ENCODE measurements at places on chromosomes 7 and 10.

DNA sequence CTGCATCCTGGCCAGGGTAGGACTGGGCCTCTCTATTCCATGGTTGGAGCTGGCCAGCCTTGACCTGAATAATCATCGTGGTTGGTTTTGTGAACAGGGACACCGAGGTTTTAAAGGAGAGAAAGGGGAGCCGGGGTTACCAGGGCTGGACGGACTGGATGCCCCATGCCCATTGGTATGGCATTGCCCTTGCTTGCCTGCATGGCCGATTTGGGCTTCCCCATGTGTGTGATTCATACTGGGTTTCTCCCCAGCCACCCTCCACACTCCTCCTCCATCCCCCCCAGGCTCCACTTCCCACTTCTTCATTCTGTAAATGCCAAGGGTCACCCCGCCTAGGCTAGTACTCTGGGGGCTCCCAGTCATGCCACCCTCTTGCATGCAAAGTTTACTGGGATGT, 98.8 kb upstream of the MACROH2A2 start:
- DNase-seq = no peak

GRCh38 chr10:69086001-69086509, 1.8 kb upstream of the SRGN start:
- DNase-seq = no peak

DNA sequence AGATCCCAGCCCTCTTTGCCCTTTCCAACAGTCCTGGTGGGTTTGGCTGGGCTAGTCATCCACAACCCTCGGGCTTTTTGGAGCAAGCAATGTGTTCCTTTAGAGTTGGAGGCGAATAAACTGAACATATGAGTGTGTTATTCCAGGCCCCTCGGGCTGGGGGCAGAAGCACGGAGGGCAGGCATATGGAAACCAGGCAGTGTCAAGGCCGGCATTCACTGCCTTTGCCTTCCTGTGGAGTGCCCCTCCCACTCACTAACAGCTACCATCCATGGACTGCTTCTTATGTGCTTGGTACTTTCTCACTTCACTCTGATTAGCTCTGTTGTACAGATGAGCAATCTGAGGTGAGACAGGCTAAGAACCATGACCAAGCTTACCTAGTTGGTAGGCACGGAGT, 53.9 kb upstream of the EFCAB10 start:
- no peak for DNase-seq

GRCh38 chr7:44309271-44310091, 15.9 kb downstream of the CAMK2B start:
- no peak for DNase-seq

DNA sequence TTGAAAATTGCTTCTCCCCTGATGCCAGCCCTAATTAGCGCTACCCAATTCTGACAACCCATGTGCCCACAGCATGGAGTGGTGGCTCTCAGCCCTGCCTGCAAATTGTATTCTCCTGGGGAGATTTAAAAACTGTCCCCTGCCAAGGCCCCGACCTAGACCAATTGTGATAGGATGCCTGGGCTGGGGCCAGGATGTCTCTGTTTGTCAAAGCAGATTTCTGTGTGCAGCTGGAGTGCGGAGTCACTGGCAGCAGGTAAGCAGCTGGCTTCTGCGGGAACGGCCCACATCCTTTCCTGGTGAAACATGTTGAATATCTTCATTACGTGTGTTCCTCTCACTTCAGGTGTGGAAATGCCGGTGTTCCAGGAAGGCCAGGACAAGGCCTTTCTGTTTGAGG, 238.6 kb downstream of the WDR37 start:
- DNase-seq = no peak

DNA sequence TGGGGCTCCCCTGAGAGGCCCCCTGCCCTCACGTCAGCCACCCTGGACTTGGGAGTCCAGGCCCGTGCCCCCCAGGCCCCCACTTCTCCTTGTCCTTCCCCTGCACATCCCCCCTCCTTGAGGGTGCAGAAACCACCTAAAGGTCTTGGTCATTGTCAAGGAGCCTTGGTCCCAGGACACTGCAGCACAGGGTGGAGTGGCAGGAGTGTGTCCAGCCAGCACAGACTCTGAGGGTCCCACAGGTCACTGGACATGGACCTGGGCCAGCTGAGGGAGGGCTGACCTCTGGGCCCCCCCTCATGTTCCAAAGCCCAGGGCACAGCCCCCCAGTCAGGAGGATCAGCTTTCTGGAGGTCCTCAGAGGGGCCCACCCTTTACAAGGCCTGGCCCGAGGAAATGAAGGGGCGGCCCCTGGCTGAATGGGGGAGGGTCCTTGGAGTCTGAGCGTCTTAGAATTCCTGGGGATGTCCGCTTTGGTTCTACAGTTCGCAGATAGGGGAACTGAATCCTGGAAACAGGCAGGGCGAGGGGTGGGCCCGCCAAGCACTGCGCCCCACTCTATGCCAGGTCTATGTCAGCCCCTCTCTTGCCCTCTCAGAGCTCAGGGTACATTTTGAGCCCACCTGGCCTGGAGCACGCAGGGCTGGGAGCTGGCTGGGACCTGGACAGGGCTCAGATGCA, 54.0 kb downstream of the PWWP2B start:
- DNase-seq = no peak

DNA sequence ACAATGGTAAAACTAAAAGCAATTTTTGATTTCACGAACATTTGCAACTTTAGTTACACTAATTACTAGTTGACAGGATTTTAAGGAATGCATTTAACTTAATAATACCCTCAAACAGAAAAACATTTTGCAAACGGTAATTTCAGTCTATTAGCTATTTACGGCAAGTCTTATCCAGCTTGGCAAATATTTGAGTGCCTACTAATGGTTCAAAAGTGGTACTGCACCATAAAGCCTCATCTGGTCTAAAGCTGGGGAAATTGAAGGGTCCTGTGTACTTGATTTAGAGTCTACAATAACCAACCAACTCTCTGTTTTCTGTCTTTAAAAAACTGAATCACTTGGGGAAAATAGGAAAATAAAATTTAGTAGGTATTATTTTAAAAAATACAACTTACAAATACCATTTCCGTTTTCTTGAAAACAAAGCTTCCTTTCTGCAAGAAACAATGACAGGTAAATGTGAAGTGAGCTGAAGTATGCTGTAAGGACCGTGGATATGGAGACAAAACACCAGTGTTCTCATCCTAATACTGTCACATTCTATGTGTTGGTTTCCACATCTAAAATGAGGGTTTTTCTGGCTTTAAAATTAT, 142.3 kb downstream of the VPS50 start:
- DNase-seq = no peak

GRCh38 chr10:2278363-2278762, 541.0 kb upstream of the ADARB2 start:
- no peak for DNase-seq

DNA sequence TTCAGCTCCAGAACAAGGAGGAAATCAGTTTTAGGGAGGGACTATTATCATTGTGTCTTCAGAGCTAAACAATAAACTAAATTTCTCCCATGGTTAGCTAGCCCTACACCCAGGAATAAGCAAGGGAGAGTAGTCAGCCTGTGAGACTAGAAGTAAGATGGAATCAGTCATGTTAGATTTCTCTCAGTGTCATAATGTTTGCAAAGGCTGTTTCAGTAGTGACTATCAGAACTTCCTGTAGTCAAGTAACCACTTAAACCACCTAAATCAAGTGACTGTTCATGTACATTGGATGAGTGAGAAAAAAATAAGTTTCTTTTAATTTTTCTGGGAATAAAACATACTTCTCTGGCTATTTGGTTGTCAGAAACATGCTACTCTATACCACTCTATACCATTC, 121.6 kb downstream of the KCND2 start:
- no peak for DNase-seq

GRCh38 chr10:76736392-76736791, 901.2 kb downstream of the KCNMA1 start:
- no peak for DNase-seq

DNA sequence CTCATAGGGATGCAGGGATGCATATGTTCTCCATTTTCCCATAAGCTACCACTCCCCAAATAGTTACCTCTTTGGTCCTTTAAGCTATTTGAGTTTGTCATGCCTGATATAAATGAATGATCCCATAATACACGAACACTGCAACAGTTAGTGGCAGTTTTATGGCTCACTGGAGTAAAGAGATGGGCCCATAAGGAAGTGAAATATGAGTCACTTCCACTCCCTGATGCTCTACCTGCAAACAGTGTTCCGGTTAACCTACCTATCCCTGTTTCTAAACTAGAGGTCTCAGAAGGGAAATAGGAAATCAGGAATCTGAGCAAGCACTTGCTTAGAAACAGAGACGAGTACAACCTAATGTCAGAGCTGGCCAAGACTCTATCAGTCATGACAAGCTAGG, 71.7 kb downstream of the CALD1 start:
- DNase-seq = no peak

DNA sequence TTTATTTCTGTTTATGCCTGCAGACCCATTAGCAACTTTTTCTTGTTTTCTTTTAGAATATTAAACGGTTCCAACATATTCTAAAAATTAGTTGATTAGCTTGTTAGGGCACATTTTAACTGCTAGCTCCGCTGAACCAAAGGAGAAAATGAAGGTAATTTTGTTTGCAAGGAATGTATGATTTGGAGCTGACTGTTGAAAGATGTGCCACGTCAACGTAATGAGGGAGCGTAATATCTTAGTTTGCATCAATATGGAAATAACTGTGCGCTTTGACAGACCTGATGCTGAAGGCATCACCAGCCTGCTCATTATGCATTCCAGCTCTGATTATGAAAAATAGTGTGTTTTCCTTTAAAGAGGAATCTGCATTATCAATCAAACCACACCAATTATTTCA, 102.0 kb upstream of the CTBP2 start:
- no peak for DNase-seq

DNA sequence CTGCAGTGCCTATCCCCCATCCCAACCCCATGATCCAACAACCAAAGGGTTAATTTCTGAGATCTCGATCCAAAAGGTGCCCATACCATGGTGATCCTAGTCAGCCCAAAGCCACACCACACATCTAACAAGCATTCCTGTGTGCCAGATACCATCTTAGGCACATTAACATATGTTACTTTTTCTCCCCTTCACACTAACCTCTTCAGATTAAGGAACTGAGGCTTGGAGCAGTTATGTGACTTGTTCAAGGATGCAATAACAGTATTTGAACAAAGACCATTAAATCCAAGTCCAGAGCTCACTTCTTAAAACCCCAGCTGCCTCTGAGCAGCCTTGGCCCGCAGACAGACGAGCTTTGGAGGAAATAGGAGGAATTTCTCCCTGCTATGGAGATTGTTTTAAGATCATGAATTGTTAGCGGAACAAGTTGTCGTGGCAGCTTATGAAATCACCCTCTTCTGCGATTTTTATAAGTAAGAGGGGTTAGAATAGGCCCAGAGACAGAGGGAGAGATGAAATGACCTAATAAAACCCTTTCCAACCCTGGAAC, 327.2 kb downstream of the KCNMA1 start:
- DNase-seq = no peak

DNA sequence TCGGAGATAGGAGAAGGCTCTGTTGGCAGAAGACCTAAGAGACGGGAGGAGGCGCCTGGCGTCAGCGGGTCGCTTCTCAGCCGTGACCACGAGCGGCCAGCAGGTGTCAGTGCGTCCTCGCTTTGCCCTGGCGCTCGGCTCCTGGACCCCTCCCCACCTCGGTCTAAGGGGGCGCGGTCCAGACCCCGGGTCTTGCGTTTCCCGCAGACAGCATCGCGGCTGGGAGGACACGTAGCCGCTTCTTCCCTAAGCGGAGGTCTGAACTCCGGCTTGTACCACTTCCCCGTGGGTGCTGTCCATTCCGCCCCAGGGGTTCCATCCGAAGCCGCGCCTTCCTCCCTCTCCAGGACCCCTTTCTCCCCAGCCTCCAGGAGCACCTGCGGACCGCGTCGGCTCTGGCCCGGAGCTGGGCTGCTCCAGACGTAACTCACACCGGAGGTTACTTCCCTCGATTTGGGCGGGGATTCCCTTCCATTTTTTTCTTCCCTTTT, 593 bp upstream of the ADRA2A start:
- peak; percentile 20 for DNase-seq

GRCh38 chr7:99955247-99955646, 20.6 kb downstream of the AZGP1 start:
- DNase-seq = no peak

- peak; percentile 62 for DNase-seq
Observed at GRCh38 chr10:80205477-80206276, at the start of gene ANXA11. ANXA11 (minus strand) TSS chr10:80205537; CDS start chr10:80172861, 32,676 bp downstream.

GRCh38 chr7:53542157-53542556, 506.7 kb downstream of the POM121L12 start:
- no peak for DNase-seq

- no peak for DNase-seq
Observed at GRCh38 chr10:89078724-89079672, 88.4 kb downstream of the FAS start.

DNA sequence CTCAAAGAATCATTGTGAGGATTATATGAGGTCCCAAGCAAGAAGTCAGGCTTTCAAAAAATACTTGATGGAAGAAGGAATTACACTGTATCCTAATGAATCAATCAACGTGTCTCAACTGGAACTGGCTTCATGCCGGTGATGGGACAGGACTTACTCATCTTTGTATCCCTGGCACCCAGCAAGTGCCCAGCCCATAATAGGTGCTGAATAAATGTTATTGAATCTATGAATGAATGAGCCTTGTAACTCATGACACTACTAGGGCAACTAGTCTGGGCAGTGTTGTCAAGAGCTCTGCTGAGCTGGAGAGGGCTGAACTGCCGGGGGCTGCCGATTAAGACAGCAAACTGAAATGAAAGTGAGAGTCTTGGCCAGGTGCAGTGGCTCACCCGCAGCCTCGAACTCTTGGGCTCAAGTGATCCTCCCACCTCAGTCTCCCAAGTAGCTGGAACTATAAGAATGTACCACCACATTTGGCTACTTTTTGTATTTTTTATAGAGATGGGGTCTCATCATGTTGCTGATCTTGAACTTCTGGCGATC, 87.2 kb upstream of the KIF5B start:
- no peak for DNase-seq

GRCh38 chr10:7534480-7534852, 123.6 kb upstream of the SFMBT2 start:
- no peak for DNase-seq

- DNase-seq = no peak
Observed at GRCh38 chr7:107025449-107026103, 18.9 kb upstream of the PRKAR2B start.

DNA sequence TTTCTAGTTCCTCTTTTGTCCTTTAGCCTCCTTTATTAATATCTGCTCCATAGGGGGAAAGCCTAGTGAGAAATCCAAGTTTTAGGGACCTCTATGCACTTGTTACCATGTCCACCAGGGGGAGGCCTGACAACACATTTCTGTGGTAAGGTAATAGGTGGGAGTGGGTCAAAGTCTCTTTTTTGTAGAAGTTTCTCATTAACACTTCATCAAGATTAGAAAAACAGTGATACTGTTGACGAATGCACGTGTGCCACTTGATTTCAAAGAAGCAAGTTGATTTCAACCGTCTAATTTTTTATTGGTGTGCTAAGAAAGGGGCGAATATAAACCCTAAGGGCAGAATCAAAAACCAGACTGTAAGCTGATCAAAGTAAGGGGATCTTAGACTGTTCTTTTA, 30.6 kb downstream of the CISD1 start:
- DNase-seq = peak; percentile 16

- no peak for DNase-seq
Observed at GRCh38 chr10:48594803-48595538, 9.9 kb downstream of the ARHGAP22 start.

GRCh38 chr7:101533103-101533465, 96.0 kb downstream of the MYL10 start:
- no peak for DNase-seq

- no peak for DNase-seq
Observed at GRCh38 chr7:160958-161725, 31.2 kb upstream of the FAM20C start.
